ENCODE measurements at places on chromosomes 2 and 18.

DNA sequence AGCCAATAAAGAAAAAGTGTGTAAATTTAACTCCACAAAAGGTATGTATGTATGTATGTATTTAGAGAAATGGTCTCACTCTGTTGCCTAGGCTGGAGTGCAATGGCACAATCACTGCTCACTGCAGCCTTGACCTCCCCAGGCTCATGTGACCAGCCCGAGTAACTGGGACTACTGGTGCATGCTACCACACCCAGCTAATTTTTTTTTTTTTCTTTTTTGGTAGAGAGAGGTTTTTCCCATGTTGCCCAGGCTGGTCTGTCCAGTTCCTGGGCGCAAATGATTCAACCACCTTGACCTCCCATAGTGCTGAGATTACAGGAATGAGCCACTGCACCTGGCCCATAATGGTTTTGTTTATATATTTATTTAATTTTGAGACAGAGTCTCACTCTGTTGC, 67.1 kb downstream of the CERKL start:
- no peak for DNase-seq

DNA sequence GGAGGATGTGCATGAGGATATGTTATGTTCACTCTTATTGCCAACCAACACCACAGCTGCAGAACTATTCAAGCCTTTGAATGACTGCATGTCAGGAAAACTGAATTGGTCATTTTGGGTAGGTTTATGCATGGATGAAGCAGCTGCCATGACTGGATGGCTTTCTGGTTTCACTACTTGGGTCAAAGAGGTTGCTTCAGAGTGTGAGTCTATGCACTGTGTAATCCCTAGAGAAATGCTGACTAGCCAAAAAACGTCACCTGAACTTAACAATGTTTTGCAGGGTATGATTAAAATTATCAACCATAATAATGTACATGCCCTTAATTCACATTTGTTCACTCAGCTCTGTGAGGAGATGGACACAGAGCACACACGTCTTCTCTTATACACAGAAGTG, 206.7 kb upstream of the RBBP8 start:
- DNase-seq: no peak

- DNase-seq: peak; percentile 75
Observed at GRCh38 chr2:218367415-218368149, 10.9 kb downstream of the CATIP start.

DNA sequence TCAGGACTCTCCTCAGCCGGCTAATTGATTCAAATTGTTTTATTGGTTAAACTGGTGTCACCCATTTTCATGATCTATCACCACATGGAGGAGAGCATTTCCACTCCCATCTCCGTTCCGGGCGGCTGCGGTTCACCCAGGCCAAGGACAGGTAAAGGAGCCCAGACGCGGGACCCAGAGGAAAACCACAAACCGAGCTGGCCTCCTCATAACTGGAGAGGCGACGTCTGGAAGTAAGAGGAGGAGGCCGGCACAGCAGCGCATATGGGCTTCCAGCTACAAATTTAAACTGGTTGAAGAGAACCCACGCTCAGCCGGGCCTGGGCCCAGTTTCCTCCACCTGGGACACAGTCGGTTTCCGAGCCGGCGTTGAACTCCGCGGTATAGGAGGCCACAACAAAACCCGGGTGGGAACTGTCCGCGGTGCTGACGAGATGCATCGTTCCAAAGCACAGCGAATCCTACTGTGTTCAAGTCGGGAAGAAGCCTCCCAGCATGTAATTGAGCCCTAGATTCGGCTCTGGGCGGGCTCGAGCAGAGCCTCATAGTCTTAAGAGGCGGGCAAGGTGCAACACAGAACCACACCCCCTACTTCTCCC, 3.0 kb upstream of the SKOR2 start:
- DNase-seq: peak; percentile 60

DNA sequence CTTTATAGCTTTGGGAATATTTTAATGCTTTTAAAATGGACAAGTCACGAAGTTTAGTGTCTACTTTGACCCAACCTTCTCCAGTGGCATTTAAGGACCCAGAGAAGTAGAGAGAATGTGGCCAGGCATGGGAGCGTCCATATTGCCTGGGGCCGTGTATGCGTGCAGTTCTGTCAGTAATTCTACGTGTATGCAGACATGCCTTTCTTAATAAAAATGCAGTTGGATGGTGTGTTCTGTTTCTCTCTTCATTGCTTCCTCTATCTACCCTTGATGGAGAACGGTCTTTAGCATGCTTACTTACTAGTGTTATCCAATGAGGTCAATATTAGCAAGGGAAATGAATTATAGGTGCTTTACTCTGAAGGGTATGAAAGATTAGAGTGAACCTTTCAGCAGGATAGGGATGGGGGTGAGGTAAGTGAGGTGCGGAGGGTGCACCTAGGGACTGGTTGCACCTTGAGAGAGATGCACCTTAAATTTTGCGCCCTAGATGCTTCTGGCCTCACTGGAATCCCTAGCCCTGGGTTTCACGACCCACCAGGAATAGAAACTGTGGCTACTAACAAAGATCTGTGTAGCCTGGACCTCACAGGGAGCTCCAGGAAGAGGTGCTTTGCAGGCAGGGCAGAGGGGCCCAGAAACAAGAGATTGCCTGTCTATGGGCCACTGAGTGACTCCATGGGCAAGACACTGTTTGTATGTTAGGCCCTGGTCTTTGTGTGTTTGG, 194.3 kb downstream of the MYCN start:
- no peak for DNase-seq

DNA sequence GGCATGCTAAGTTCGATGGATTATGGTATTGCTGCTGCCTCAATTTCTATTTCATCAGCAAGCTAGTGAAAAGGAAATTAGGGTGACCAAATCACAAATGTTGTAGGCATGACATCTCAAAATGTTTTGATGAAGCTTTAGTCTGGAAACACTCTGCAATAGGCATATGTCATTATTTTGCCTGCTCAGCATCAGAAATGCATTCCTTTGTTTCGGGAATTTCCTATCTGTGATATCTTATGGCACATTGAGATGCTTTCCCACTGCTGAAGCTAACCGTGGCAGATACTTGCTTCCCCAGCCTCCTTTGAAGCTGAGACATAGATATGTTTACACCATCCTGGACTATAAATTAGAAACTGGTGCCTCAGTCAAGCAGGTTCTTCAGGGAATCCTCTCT, 119.7 kb downstream of the CDC42EP3 start:
- no peak for DNase-seq

GRCh38 chr18:24187049-24187448, 48.2 kb downstream of the CABYR start:
- no peak for DNase-seq

DNA sequence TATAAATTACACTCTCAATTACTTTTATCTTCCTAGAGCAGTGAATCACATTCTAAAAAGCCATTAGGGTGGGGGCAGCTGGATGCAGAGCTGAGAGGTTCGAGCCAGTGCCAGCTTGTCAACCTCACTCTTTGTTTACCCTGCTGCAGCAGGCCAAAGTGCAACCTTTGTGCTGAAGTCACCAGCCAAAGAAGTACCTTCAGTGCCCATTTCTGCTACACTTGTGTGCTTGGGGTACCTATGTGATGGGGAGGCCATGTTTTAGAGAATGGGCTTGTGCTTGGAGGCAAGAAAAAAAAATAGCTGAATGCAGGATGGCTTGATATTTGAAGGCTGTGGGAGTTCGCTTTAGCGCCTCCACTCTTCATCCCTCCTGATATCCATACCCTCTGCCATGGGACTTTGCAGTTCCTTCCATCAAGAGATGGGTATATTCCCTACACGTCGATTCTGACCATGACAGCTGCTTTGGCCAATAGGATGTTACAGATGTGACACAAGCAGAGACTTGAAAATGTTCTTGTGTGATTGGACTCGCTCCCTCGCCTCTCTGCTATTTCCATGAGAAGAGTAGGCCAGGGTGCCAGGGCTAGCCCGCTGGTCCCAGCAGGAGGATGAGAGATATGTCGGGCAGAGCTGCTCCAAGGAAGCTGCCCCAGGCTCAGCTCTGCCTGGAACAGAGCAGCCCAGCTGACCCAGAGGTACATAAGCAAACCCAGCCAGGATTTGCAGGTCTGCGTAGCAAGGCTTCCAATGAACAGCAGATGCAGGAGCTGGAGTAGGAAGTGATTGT, 12.7 kb upstream of the FZD5 start:
- no peak for DNase-seq

DNA sequence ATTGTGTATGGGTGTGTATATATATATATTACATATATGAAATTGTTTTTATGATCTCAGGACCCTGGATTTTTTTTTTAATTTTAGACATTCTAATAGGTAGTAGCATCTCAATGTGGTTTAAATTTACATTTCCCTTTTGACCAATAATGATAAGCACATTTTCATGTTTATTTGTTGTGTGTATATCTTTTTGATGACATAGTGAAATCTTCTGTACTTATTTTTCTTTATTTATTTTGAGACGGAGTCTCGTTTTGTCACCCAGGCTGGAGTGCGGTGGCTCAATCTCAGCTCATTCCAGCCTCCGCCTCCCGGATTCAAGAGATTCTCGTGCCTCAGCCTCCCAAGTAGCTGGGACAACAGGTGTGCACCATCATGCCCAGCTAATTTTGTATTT, 35.1 kb upstream of the CYBRD1 start:
- DNase-seq: no peak

DNA sequence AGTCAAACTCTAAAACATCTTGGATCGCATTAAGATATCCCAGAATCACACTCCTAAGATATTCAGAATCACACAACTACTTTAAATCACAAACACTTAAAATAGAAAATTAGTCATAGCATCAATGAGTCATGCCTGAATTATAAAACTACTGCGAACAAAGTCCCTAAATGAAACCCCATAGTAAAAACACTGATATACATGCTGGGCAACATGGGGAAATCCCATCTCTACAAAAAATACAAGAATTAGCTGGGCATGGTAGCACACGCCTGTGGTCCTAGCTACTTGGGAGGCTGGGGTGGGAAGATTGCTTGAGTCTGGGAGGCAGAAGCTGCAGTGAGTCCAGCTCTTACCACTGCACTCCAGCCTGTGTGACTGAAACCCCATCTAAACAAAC, 101.7 kb downstream of the COBLL1 start:
- no peak for DNase-seq

- DNase-seq: no peak
Observed at GRCh38 chr2:186695081-186695756, 1.4 kb downstream of the FAM171B start.
